DMS 273 treated with DMSO at 0.1 percent for 48 hours (cell line): ENCODE measurements at places on chromosomes 7 and 10.

DNA sequence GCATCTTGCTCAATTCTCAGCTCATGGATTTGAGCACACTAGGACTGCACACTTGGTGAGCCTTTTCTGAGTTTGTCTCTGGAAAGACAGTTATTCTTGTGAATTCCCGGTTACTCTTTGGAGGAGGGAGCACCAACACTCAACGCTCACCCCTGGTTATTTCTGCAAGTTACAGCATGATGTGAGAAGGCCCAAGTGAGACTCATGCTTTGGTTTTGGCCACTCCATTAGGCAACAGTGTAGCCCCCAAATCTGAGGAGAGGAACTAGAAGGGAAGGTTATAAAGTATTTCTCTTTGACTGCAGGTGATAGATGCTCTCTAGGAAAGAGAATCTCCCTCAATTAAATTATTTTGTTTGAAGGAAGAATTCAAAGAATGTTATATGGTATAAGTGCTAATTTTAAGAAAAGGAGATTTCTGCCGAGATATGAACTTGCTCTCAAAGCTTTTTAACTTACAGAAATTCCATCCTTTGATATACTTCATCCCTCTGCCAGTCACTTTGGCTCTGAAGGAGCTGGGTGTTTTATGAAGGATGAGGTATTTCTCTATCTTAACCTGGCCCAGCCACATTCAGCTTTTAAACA is 183.4 kb downstream of the WNT2 start:
- no peak for DNase-seq

- no peak for DNase-seq
Measured at GRCh38 chr7:16021851-16022250, 335.4 kb upstream of the MEOX2 start.

- no peak for DNase-seq
Measured at GRCh38 chr7:37110660-37111424, 337.8 kb downstream of the ELMO1 start.

DNA sequence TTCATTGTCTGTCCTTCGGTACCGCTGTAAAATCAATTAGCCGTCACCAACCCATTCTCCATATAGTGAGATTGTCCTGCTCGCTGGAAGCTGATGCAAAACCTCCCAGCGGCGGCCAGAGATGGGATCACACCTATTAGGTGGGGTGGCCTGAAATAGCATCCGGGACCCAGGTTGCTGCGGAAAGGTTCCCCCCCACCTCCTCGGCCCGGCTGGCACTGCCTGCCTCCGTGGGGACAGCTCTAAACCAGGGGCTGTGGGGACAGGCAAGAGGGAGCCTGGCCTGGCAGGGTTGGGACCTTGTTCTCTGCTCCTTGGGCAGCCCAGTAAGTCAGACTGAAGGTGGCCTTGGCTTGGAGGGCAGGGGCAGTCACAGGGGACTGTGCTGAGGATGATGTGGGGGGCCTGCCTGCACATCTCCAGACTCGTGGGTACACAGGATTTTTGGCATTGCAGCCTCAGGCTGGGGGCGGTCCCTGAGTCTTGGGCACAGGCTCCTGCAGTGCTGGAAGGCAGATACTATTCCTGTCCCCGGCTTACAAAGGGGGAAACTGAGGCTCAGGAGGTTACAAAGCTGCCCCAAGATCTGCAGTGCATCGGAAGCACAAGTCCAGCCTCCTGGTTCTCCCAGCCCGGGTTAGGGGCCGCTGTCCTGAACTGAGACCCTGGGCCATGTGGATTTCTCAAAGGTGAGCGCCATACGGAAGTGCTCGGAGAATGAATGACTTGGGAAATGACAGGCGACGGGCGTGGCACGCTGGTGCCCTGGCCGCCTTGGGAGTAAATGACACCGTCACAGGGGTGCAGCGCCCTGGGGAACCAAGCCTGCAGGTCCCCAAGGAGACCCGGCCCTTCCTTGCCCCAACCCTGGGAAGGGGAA is 65.6 kb downstream of the UNCX start:
- DNase-seq, result no peak

DNA sequence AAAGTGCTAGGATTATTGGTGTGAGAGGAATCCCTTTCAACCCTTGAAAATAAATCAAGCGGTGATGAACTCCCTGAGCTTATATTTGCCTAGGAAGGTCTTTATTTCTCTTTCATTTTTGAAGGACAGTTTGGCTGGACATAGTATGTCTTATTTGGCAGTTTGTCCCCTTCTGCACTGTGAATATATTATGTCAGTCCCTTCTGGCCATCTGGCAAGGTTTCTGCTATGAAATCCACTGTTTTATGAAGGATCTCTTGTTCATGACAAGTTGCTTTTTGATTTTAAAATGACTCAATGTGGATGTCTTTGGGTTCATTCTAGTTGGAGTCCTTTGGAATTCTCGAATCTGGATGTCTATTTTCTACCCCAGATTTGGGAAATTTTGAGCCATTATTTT is 21.7 kb upstream of the MCM10 start:
- DNase-seq, result peak; percentile 7

GRCh38 chr7:130136579-130137167 is 66.3 kb downstream of the KLHDC10 start:
- DNase-seq, result no peak

DNA sequence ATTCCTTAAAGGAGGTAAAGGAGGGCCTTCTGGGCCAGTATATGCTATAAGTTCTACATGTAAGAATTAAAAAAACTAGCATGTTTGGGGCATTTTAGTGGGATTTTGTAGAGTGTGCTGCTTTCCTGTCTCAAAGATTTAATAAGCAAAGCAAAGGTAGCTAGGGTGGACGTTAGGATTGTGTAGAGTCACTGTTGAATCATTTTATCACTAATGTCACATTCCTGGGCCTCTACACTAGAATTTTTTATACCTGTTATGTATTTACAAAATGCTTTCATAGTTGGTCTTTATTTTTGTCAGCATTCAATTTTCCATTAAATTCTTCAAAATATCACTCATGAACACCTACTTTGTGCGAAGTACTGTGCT is 139.4 kb upstream of the PHYHIPL start:
- no peak for DNase-seq
